ENCODE measurements at places on chromosomes 5 and 9.

GRCh38 chr5:143350751-143351602 is 52.5 kb downstream of the NR3C1 start:
- DNase-seq, result no peak

DNA sequence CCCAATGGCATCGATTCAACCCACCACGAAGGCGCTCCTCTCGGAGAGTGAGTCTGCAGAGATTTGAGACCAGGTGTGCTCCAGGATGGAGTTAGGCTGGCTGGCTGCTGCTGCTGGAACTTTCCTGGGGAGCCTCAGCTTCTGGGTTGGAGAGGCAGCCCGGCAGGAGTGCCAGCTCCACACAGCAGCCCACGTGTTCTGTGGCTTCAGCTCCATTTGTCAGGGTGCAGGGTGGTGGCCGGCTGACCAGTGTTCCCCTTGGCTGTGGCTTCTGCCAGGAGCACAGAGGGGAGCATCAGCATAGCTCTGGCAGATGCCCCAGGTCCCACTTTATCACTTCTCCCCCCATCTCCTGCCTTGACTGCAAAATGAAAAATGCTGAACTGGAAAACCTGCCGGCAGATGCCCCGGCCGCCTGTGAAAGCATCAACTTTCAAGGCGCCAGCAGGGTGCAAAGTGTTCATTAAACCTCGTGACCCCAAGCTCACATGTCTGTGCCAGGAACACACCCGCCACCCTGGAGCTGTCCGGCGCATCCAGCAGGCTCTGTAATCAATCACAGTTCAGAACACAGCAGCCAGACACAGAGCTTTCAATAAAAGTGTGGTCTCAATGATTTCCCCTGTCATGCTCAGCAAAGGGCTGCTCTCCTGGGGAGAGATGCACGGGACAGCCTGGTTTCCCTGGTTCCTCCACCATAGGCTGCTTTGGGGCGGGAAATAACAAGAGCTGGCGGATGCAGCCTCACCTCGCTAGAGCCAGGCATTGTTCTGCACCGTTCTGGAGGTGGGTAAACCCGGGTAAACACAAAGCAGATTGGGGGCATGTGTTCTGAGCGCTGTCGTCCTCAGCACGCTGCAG is 53.2 kb downstream of the TRIP13 start:
- no peak for DNase-seq

- no peak for DNase-seq
Measured at GRCh38 chr9:125659201-125659840, 47.7 kb downstream of the MAPKAP1 start.

DNA sequence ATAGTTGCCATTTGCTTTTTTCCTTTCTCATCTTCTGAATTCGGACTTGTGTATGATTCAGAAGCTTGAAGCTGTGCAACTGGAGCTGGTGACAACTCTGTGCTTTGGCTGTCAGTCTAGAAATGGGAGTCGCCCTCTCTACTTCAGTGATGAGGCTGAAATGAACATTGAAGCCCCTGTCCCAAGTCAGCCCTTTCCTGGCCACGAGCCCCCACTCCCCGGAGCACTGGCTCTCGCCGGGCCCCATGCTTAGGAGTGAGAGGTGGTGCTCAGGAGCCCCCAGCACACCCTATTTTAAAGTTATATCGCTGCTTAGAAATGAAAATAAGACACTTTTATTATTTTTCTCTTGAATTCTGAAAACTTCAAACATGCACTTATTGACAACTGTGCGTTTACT is 66.0 kb downstream of the PSMB7 start:
- DNase-seq, result no peak

DNA sequence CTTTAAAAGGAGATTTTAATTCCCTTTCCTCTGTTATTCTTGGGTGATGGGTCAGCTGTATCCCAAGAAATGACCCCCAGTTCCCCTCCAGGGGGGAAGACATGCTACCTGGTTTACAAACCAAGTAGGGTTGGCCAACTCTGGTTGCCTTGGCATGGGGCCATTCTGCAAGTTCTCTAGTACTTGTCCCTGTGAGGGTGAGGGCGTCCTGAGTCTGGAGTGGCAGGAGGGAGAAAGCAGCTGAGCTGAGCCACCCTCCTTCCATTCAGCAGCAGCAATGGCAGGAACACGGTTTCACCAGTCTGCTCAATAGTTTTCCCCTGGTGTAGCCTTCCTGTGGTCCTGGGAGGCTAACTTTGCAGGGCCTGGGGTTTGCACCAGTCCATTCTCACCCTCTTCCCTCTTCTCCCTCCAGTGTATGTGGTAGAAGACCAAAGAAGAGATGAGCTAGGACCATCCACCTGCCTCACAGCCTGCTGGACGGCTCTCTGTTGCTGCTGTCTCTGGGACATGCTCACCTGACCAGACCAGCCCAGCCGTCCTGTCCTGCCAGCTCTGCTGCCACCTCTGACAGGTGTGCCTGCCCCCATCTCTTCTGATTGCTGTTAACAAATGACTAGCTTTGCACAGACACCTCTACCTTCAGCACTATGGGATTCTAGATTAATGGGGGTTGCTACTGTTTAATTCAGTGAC is 59.9 kb downstream of the PFDN1 start:
- DNase-seq, result no peak

DNA sequence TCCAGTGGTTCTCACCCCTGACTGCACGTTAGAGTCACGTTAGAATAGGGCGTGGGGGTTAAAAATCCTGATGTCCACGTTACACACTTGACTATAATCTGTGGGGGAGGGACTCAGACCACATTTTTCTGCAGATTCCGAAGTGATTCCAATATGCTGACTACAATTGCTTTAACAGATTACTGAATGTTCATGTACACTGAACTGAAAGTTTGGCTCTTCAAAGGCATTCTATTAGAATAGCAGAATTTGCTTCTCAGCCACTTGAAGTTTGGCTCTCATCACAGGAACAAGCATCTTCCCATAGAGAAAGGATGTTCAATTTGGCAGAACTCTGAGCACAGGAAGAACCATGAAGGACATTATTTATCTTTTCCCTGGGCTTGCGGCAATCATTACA is 84.5 kb downstream of the HAPLN1 start:
- no peak for DNase-seq

GRCh38 chr5:21802869-21803490 is 1050.2 kb downstream of the CDH12 start:
- DNase-seq, result no peak

GRCh38 chr5:38330207-38330606 is 71.8 kb downstream of the EGFLAM start:
- no peak for DNase-seq

- DNase-seq, result no peak
Measured at GRCh38 chr5:177997846-177998245, 1.8 kb upstream of the PROP1 start.

DNA sequence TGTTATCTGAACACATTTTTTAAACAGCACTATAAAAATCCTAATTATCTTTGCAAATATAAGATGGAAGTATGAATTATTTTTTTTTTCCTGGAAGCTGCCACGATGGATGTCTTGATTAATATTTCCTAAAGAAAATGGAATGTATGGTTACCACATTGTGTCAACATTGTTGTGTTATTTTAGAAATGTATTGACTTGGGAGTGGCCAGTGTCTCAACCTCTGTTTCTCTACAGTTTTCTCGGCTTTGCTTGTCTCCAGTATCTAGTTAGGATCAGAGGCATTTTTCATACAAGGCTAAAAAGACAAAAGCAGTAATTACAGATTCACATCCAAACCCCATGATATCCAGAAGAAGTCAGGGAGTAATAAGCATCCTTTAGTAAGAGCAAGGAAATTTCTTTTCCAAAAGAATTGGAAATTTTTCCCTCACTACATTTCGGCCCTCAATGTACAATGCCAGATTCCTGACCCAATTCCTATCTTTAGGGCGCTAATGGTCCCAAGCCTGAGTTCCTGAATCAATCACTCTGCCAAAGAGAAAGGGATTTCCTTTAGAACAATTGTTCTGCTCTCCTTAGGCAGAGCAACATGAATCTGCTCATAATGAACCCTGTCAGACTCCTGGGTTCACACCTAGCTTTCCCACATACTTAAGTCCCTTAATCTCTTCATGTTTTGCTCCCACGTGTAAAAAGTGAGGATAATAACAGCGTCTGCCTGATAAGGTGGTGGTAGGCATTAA is 111.7 kb downstream of the EDIL3 start:
- no peak for DNase-seq

DNA sequence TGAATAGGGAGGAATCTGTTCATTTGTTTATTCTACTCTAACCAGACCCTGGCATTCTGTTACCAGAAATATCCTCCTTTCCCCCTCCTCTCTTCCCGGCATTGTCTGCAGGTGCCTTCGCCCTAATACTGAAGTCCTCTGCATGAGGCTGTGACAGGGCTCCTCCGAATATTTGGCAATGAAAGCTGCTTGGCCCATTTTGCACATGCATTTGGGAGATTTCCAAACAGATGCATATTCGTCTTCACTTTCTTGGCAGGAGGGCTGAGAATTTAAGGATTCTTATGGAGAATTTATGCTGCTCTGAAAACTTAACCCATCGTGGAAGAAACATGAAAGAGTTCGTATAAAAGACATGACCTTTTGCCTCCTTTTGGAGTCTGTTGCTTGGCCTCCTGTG is 484.0 kb downstream of the ZNF608 start:
- no peak for DNase-seq

DNA sequence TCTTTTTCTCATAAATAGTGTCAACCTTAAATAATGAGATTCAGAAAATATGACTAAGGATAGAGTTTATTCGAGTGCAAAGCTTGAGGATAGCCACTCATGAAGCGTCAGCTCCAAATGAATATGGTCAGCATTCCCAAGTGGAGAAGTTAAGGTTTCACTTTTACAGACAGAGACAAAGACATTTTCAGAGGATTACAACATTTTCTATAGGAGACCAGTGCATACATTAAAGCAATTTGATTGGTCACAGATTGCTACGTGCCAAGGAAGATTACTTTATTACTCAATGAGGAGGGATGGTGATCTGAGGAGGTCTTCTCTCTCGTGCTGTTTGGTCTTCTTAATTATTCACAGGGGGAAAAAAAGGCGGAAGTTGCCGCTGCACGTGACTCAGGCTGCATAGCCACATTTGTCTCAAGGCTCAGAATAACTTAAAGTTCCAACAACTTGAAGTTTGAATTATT is 60.1 kb upstream of the SPATA31C2 start:
- no peak for DNase-seq

DNA sequence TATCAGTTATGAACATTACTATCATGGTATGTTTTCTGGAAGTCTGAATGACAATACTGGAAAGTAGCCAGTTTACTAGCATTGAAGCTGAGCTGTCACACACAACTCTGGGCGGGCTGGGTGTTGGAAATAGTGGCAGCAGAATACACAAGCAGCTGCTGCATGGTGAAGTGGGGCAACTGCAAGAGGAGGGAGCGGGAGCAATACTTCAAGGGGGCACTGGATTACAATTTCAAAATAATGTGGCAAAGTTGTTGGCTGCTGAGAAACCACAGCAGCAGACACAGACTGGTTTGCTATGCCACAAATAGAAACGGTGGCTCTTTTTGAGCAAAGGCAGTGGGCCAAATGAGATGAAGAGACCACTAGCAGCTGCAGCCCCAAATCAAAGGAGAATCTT is 350.2 kb downstream of the KIAA0825 start:
- no peak for DNase-seq

DNA sequence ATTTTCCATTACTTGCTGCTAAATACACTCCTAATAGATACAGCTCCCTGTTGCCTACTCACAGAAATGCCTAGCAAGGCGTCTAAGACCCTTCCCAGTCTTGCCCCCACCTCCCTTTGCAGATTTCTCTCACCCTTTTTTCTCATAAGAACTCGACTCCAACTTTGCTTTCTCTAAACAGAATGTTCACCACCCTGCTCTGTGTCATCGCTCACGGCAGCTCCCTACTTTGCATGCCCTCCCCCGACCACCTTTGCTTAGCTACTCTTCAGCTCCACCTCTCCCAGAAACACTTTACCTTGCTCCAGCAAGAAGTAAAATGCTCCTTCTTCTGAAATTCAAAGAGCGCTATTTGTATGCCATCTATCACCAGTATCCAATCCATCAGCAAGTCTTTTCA is 15.2 kb upstream of the PPP1R2B start:
- no peak for DNase-seq

- no peak for DNase-seq
Measured at GRCh38 chr5:87924436-87924835, 344.2 kb downstream of the TMEM161B start.

- DNase-seq, result no peak
Measured at GRCh38 chr5:102561894-102562760, 63.3 kb upstream of the SLCO6A1 start.

DNA sequence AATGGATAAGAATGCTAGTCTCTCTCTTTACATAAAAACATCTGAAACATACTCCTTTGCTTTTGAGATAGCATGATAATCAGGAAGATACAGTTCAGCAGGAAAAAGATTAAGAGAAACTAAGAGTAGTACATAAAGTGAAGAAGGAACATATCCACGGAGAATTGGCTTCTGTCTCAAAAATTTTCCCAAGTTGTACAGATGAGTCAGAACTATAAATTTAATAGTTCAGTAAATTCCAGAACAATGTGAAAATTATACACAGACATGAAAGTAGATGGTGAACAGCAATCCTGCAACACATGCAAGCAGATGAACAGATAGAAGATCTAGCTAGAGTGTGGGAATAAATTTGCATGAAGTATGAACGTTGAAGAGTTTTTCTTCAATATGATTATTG is 691.4 kb upstream of the RIOK2 start:
- DNase-seq, result no peak

DNA sequence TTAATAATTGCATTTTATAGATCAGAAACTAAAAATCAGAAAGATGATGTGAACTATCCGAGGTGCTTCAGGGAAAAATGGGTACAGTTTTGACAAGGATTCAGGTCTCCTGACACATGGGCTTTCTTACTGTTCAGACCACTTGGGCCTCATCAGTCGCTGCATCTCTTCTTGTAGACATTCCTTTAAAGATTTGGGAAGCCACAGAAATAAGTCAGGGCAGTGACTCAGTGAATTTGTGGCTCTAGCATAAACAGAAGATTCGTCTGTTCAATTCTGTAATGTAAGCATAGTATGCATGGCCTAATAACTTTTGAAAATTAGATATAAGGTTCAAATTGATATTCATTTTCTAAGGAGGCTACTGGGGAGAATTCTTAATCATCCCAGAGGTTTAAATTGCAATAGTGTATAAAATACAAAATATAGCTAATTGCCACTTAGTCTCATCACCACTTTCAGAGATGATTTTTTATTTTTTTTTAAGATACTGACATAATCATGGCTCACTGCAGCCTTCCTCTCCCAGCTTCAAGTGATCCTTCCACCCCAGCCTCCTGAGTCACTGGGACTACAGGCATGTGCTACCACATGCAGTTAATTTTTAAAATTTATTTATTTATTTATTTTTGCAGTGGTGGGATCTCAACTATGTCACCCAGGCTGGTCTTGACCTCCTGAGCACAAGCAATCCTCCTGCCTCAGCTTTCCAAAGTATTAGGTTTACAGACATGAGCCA is 48.9 kb downstream of the RASEF start:
- no peak for DNase-seq

DNA sequence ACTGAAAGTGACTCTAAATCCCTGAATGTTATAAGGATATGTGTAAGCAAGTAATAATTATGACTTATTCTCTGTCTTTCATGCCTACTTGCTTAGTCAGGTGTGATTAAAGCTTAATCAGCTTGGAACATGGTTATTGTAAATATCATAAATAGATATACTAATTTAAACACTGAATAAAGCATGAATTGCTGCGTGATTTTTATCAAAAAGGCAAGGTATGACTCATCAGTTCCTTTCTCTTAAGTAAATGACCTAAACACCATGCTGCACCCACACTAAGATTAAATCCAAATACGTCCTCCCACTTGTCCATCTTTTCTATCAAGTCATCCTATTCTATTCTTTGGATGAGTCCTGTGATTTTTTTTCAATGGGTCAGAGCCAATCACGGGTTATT is 124.6 kb upstream of the MTAP start:
- no peak for DNase-seq

All from CD4-positive, alpha-beta T cell treated with Interleukin-17A for 1 hour (primary cell).